Right lung (tissue), 10 donors: ENCODE measurements at places on chromosomes 7 and 10.

DNA sequence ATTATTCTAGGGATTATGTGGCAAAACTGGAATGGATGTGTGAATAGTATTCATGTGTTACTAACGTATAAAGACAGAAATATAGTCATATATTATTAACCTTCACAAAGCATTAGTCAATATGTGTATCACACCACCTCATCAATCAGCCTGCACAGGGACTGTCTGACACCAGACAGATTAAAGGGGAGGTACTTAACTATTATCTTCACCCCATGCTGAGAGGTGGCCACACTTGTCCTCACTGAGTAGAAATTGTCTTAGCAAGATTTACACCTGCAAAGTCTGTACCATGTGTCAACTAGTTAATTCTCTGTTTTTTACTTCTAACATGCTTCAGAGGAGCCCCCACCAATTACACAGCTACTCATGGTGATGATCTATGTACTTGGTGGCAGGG lies 146.3 kb upstream of the LRGUK start:
- no peak for DNase-seq

GRCh38 chr10:73732931-73733623 lies 11.1 kb upstream of the SEC24C start:
- DNase-seq: no peak

- no peak for DNase-seq
Observed at GRCh38 chr10:77421591-77421990, 216.0 kb downstream of the KCNMA1 start.

DNA sequence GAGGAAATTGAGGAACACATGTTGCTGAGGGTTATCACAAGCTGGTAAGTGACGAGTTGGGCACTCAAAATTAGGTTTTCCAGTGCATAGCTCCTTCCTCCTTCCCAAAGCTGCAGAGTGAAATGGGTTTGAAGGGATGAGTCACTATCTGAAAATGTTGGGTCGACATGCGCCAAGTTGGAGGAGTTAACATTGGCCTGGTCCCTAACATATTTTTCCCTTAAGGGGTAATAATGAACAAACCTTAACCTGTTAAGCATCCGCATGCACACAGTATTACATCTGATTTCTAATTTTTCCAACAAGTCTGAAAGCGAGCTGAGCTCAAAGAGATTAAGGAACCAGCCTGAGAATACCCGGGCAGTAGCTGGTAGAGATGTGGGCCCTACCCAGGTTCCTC lies 20.7 kb upstream of the TECTB start:
- DNase-seq: no peak

- peak; percentile 6 for DNase-seq
Observed at GRCh38 chr7:157576415-157576814, 239.6 kb downstream of the DNAJB6 start.
